ENCODE measurements at places on chromosomes 13 and 19.

DNA sequence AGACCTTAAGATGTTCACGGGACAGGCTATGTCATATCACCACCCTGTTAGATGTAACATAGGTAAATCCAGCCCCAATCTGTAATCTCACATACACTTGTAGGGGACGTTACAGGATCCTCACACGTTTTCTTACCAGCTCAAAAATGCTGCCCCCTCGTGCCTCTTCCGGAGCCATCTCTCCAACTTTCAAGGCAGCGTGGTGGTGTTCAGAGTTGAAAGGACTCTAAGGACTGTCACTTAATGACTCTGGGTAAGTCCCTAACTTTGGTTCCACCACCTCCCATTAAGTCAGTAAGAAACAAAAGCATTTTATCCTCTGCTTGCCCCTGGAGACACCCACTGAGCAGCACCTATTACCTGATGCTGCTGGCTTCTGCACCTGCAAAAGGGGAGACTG, 4.4 kb downstream of the MED26 start:
- DNase-seq = no peak

GRCh38 chr13:23007426-23007825, 173.4 kb upstream of the SGCG start:
- DNase-seq = no peak

DNA sequence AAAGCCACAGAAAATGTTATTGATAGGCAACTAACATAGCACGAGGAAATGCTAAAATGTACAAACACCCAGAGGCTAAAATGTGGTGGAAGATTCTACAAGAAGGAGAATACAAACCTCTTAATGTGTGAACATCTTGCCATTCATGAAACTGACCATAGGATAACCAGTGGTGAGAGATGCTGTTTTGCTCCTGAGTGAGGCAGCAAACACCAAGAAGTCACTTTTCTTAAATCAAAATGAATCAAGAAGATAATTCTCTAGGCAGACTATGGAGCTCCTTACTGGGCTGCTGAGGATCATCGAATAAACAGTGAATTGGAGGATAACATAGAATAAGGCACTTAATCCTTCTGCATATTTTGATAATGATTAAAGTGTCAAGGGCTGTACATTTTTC, 375.4 kb upstream of the SLITRK6 start:
- no peak for DNase-seq

DNA sequence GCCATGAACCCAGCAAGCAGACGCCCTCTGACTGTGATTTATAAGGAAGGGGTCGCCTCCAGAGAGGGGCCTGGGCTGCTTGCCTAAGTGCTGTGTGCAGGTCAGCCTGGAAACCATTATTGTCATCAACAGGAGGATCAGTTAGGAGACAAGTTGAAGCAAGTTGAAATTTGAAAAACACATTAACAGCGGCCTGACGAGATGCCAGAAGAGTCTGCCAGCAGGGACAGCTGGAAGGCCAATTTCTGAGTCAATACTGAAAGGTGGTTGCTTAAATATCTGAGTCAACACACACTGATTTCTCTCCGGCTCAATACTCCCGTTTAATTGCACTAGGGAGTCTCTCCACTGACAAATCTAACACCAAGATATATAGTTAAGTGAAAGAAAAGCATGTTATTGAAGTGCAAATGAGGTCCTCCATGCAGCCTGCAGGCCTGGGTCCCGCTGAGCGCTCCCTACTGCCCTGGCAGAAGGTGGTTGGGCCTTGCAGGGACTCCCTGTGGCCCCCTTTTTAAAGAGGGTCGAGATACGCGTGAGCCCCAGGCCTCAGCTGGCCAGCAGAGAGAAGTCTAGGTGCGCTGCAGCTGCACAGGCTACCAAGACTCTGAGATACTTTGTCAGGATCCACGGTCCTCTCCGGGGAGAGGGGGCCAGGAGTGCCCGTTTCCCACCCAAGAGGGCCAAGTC, 91.1 kb downstream of the RNASEH2B start:
- no peak for DNase-seq

DNA sequence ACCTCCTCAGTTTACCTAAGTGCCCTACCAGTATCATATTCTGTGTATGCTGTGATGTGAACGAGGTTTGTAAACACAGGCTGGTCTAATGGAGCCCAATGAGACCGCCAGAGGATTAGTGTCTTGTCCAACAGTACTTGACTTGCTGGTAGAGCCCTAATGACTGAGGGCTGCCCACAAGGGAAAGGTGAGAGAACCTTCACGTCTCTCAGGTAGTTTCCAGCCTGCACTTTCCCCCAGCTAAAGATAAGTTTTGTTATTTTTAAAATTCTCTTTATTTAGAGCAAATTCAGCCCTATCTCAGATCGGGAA, 498 bp upstream of the RBM26 start:
- DNase-seq = no peak

DNA sequence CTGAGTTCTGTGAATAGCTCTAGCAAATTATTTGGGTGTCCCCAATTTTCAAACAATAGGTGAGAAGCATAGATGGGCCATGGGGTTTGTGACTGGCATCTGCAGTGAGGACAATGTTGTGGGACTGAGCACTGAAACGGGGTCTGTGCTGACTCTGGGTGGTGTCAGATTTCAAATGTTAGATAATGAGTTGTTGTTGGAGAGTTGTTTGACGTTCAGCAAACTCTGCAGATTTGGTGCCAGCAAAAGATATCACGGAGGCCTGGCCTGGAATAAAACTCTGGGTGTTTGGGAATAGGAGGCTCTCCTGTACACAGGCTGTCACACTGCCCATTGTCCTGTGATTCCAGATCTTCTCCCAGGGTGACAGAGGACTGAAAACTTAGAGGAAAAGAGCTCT, 2.9 kb downstream of the ZNF90 start:
- no peak for DNase-seq

GRCh38 chr19:55115446-55116065, 1.9 kb downstream of the PPP1R12C start:
- no peak for DNase-seq
